ENCODE measurements at places on chromosomes 7 and 10.
A peak's percentile ranks its signal among the peaks of the same experiment; 100 is the strongest.

- DNase-seq, result no peak
These were observed 450.6 kb upstream of the SORCS1 start for GRCh38 chr10:107614939-107615685.

- no peak for DNase-seq
These were observed 100.9 kb downstream of the PDGFA start for GRCh38 chr7:418636-419280.

GRCh38 chr7:37349979-37350590, 98.6 kb downstream of the ELMO1 start:
- DNase-seq, result no peak

DNA sequence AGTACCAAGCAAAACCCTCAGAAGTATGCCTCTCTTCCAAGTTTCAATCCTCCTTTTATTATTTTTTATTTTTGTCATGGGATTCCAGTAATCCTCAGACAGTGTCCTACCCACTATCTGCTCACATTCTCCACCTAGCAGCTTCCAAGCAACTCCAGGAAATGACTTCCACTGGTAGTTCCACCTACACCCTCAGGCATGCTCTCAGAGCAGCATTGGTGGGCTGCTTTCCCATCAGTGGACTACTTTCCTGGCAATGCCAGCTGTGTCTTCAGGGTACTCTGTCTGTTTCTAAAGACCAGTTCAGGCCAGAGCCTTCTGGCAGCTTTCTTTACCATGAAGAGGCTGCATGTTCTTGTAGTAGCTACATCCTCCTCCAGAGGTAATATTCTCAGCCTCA, 244.0 kb downstream of the HGF start:
- no peak for DNase-seq

- DNase-seq, result no peak
These were observed 7.3 kb upstream of the PNLIP start for GRCh38 chr10:116538456-116538855.

DNA sequence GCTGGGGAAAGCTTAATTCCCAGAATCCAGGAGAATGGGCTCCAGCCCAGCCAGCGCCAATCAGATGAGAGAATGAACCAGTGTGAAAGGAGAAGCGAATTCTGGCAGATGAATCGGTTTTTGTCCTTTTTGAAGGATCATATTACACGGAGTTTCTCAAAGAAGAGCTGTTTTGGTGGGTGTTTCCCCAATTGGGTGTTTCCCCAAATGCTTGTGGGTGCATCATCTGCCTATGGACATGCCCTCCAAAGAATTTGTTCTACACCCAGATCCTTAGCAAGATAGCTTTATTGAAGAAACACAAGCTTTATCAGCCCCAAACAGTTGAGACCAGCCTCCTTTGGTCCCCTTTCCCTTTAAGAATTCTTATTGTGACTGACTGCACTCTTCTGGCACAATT, 186.5 kb upstream of the GPR26 start:
- DNase-seq, result no peak

DNA sequence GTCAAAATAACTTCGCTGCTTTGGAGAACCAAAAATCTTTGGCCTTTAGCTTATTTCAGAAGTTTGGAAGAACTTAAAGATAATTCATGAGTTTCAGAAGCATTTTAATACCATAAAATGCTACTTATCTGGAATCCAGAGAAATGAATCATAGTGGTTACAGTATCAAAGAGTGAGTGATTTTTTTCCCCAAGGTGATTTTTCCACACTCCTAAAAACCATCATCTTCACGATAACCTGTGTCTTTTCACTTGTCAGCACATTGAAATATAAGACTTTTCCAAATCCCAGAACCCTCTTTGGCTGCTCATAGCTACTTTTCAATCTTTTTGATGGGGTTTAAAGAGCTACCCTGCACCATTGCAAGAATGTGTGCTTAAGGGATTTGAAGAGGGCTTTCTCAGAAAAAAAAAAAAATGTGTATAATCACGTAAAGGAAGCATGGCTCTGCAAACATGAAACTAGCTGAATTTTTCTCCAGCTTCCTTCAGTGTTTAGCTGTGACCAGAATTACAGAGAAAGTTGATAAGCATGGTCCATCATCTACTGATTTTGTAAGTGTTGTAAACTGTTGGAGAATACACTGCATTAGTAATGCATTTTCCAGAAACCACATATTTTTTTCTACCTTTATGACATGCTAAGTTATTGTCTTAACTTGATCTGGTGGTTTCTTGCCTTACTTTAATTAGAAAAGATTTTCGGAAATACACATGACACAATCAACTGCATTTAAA, 134.9 kb downstream of the BICC1 start:
- DNase-seq, result no peak

DNA sequence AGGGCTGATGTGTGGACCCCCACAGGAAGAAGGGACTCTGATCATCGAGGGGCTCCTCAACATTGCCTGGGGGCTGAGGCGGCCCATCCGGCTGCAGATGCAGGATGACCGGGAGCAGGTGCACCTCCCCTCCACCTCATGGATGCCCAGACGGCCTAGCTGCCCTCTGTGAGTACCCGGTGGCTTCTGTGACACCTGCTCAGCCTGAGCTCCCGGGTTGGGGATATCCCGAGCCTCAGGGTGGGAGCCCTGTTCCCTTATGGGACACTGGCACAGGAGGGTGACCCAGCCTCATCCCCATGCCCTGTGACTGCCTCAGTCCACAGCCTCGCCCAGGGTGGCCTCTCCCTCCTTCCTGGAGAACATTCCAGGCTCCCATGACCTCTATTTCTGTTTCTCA, 3.9 kb upstream of the DEPP1 start:
- no peak for DNase-seq

DNA sequence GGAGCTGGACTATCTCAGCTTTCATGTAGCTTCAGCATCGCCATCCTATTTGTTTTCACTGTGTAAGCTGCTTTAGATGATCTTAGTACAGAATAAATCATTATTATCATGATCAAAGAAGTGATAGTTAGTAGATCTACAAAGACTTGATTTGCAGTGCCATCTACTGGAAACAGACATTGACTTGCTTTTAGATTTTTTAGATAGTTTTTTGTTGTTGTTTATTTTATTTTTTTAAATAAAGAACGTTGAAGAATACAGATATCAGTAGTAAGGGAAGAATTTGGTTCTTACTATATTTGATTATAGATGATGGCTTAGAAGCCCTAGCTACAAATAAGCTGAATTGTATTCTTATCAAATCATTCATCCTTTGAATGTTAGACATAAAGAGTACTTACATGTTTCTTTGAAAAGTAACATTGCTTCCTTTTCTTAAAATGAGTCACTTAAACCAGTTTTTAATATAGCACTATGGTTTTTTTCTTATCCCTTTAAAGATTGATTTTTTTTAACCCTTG, 6.3 kb upstream of the SFMBT2 start:
- no peak for DNase-seq

DNA sequence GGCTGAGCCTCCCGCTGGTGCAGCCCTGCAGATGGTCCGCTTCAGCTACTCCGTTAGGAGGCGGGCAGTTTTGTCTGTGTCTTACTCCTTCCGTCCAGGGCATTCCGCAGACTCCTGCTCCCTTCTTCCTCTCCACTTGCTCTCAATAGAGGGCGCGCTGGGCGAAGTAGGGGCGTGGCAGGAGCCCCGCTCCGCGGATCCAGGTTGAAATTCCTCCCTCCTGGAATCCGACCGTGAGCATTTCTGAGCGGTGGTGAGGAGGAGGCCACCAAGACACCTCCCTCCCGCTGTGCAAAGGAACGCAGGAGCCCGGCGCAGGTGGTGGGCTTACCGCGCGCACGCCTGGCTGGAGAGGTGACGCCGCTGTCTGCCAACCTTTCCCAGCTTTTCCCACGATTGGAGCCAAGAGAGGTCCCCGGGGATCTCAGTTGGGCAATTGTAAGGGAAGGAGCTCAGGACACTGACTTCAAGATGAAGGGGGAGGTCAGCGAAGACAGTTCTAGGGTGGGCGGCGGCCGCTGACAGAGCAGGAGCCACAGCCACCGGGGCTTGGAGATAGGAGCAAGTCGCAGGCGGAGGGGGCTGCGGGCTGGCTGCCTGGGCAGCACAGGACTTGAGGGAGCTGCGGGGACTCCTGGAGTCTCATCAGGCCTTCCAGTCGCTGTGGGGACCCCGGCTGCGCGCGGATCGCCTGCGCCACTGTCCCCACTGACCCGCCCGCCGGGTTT, 1011.3 kb downstream of the XPNPEP1 start:
- peak; percentile 86 for DNase-seq

DNA sequence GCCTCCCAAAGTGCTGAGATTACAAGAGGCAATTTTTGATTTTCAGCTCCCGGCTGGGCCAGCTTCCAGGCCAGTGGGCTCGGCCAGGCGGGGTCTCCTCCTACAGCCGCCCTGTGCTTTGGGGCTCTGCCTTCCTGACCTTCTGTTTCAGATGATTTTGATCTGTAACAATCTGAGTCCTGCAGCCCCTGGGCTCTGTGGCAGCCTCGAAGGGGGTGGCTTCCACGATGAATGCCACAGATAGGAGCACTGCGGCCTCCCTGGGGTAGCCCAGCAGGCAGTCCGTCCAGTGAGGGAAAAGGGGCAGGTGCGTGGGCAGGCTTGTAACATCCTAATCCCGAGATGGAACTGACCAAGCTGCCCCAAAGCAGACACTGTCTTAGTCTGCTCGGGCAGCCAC, 177.5 kb downstream of the DNAJB6 start:
- no peak for DNase-seq

- DNase-seq, result no peak
These were observed 222.9 kb downstream of the TCERG1L start for GRCh38 chr10:131088619-131089018.

- no peak for DNase-seq
These were observed 81.0 kb downstream of the SIRT1 start for GRCh38 chr10:67965456-67965855.

DNA sequence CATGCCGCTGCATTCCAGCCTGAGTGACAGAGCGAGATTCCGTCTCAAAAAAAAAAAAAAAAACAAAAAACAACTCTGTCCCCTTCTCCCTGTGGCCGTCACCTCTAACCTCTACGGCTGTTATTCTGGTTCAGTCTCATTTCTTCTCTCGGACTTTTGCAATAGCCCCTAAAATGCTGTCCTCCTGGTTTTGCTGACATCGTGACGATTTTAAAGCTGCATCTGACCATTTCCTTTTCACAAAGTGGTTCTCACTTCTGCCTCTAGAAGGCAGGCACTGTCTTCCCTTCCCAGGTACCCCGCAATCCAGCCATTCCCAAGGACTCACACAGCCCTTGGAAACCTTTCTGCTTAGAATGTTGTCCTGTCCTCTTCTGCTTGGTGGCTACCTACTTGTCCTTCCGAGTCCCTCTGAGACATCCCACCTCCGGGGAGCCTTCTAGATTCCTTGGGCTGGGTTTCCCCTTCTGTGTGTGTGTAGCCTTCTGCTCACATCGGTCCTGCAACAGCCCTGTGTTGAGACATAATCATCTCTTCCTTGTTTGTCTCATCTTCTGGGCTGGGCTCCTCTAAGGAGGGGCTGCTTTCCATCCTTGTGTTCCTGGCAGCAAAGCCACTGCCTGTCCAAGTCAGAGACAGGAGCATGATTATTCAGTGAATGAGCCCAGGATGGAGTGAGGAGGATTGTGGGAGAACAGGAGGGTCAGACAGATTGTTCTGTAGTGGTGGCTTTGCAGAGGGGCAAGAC, 83.1 kb downstream of the GRK5 start:
- no peak for DNase-seq

- no peak for DNase-seq
These were observed 101.2 kb upstream of the ZNF746 start for GRCh38 chr7:149598721-149599308.

Measured in pancreas (tissue), 10 donors.